ENCODE measurements at places on chromosomes 3 and 15.

- no peaks in the 10 kb centered on the region for H3K4me1 ChIP-seq
- no peak overlapping the region for H3K4me3 ChIP-seq
- H3K36me3 ChIP-seq = no peaks in the 10 kb centered on the region
- no peaks in the 10 kb centered on the region for H3K27me3 ChIP-seq
- no peak overlapping the region for H3K27ac ChIP-seq
Observed at GRCh38 chr3:124137216-124137615, 145.3 kb upstream of the ROPN1 start.

GRCh38 chr3:111152496-111152895 is 80.9 kb downstream of the NECTIN3 start:
- H3K27me3 ChIP-seq = no peaks in the 10 kb centered on the region
- H3K4me3 ChIP-seq = no peak overlapping the region
- no peaks in the 10 kb centered on the region for H3K4me1 ChIP-seq
- DNase-seq = no peak
- no peaks in the 10 kb centered on the region for H3K36me3 ChIP-seq

- H3K27me3 ChIP-seq = peaks cover 30% of the 10 kb centered on the region
- no peak within 1 kb of the TSS for H3K4me3 ChIP-seq
- H3K27ac ChIP-seq = no peak within 1 kb of the TSS
- peak; percentile 8 for DNase-seq
- peaks cover 4% of the 10 kb centered on the region for H3K4me1 ChIP-seq
Observed at GRCh38 chr15:32029862-32030781, at the start of gene CHRNA7. Gene CHRNA7 (plus strand): TSS chr15:32030515. CDS start chr15:32030595, 80 bp downstream.

DNA sequence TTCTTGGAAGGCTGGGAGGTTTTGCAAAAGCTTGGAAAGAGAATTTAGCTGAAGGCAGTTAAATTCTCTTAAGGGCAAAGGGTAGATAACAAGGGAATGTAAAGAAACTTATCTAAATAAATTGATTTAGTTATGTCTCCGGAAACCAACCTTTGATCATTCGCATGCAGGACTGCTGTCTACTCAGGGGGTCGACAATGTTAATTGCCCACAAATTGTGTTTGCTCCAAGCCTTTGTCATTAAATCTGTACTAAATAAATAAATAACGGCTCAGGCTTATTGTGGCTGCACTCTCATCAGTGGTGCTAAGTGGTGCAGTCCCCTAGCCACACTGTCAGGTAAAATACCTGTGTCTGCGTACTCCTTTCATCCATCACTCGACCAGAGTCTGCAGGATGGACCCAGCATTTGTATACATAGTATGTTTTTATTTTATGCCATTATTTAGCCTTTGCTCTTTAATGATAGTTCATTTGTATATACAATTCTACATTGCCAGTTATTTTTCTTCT is 497.4 kb upstream of the RASGRP1 start:
- H3K36me3 ChIP-seq = no peaks in the 10 kb centered on the region
- no peaks in the 10 kb centered on the region for H3K4me1 ChIP-seq
- no peak for DNase-seq
- H3K4me3 ChIP-seq = no peak overlapping the region

DNA sequence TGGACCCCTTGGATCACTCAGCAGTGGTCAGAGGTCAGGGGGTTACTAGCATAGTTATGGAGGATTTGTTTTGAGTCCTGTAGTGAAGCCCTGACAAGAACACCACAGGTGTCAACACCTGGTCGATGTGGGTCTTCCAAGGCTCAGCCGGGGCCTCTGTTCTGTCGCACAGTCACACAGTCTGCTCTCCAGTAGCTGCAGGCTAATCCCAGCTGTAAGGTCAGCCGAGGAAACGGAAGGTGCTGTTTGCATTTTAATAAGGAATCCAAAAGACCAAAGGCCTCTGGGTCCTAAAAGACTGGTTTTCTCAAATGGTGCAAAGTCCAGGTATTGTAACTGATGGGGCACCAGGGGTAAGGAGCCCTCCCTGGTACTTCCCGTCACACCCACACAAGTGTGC is 71.7 kb downstream of the RPLP1 start:
- DNase-seq = no peak
- H3K4me1 ChIP-seq = no peaks in the 10 kb centered on the region
- H3K27ac ChIP-seq = no peak overlapping the region
- H3K36me3 ChIP-seq = no peaks in the 10 kb centered on the region
- H3K27me3 ChIP-seq = no peaks in the 10 kb centered on the region

Data from natural killer cell (primary cell).